ENCODE measurements at places on chromosomes 2 and 18. TPM values are rescaled to one million over a fixed set of nuclear protein-coding genes. Genes with fewer than 3 reads are reported as not detected.

- no peak for DNase-seq
Measured at GRCh38 chr2:217307023-217307422, 447.2 kb upstream of the TNP1 start.

DNA sequence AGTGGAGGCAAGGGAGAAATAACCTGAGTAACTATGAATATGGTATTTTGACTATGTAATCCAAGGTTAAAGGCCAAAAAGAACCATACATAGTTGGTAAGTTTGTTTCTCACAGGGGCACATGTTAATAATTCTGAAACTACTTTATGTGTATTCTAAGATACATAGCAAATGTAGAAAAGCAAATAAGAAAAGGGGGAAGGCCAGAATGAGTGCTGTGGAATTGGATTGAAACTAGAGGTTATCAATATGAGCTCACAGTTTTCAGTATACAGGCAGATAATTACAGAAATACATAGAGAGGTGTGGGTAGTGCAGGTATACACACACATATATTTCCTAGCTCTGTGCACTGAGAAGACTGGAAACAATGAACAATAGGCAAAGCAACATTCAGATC, 13.7 kb downstream of the INO80C start:
- DNase-seq: no peak

DNA sequence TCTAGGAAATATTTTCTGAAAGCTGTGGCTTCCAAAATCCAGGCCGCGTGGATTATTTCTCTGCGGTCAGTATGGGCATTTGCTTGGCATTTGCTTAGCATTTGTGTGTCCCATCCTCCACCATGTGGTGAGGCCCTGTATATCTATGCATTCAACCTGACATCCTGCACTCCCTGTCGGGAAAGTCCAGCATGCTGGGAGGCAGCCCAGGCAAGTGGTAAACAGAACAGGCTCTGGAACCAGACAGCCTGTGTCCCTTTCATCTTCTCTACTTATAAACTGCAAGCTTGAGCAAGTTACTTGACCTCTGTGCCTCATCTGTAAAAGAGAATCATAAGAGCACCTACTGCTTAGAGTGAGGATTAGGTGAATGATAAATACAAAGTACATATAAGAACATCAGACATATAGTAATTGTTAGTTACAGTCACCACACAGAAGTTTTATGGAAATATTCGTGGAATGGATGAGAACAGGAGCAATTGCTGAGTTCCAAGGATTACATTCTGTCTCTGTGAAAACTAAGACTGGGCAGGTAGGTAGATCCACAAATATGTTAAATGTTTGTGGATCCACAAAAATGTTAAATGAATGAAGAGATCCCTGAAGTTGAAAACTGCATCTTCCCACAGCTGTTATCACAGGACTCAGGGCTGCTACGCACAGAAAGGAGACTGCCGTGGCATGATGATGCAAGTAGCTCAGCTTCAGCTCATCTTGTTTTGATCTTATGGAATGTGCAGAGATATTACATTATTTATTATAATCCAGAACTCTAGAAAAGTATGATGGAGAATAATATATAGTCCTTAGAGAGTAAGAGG, 317.0 kb upstream of the MMADHC start:
- no peak for DNase-seq

- DNase-seq: no peak
Measured at GRCh38 chr2:54656863-54657262, 66.6 kb upstream of the EML6 start.

- no peak for DNase-seq
Measured at GRCh38 chr18:58638441-58638840, 9.6 kb upstream of the ALPK2 start.

DNA sequence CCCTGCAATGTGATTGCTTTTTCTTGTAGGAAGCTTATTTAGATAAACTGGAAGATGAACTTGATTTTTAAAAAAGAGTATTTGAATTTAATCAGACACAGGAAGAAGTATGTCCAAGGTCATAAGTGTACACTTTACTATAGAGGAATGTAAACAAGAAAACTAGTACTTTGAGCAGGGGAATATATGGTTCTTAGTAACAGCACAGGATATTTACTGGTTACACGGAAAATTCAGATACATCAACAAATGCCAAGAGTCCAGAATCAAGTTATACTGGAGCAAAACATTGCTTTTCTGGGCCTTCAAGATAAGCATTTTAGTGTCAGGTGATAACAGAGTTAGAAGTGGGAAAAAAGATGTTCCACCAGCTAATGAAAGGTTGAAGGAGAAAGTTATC, 75.5 kb downstream of the EFEMP1 start:
- no peak for DNase-seq

GRCh38 chr2:137252934-137253333, 487.6 kb downstream of the THSD7B start:
- no peak for DNase-seq

- peak; percentile 48 for DNase-seq
Measured at GRCh38 chr2:140442319-140442718, 1662.1 kb upstream of the NXPH2 start.

Gene KCNG3
- 0.57 TPM for total RNA-seq

GRCh38 chr2:155815851-155816250, 516.7 kb downstream of the NR4A2 start:
- peak; percentile 55 for DNase-seq
